ENCODE measurements at places on chromosomes 1 and 21. TPM values are rescaled to one million over a fixed set of nuclear protein-coding genes. Genes with fewer than 3 reads are reported as not detected.

Gene GPATCH3
- total RNA-seq: 43.2 TPM

Gene LRRC41
- total RNA-seq: 30.1 TPM

Gene FDPS
- total RNA-seq: 63.0 TPM

Gene COQ8A
- total RNA-seq: 30.7 TPM

Gene LCE2B
- not detected for total RNA-seq

Gene FRRS1
- total RNA-seq: 0.31 TPM

Gene RAB25
- 1.8 TPM for total RNA-seq

GRCh38 chr21:34884346-34884929 is 164.7 kb downstream of the RUNX1 start:
- no peak overlapping the region for H3K4me3 ChIP-seq
- no peaks in the 10 kb centered on the region for H3K27me3 ChIP-seq
- peaks cover 6% of the 10 kb centered on the region for H3K36me3 ChIP-seq

DNA sequence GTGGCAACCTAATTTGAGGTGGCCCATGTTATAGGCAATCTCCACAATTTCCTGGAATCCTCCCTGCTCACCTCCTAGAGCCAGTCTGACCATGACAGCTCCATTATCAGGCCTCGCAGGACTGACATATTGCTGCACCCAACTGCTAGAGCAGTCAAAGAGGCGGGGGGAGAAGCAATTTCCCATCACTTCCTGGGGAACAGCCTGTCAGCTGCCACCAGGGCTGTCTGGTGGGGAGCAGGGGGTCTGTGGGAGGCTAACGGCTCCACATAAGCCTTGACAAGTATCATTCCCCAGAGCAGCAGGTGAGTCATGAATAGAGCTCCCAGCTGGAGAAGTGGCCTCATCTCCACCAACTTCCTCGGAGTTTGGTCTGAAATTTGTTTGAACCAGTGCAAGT is 322.9 kb downstream of the MATN1 start:
- H3K27ac ChIP-seq: no peak overlapping the region
- H3K27me3 ChIP-seq: peaks cover 57% of the 10 kb centered on the region
- H3K36me3 ChIP-seq: peaks cover 3% of the 10 kb centered on the region
- peaks cover 3% of the 10 kb centered on the region for H3K4me1 ChIP-seq
- no peak for DNase-seq
- H3K4me3 ChIP-seq: no peak overlapping the region

GRCh38 chr1:201096041-201096461 is 16.2 kb downstream of the CACNA1S start:
- peaks cover 59% of the 10 kb centered on the region for H3K27me3 ChIP-seq
- H3K36me3 ChIP-seq: peaks cover 5% of the 10 kb centered on the region
- DNase-seq: no peak
- peaks cover 8% of the 10 kb centered on the region for H3K4me1 ChIP-seq
- H3K4me3 ChIP-seq: no peak overlapping the region

DNA sequence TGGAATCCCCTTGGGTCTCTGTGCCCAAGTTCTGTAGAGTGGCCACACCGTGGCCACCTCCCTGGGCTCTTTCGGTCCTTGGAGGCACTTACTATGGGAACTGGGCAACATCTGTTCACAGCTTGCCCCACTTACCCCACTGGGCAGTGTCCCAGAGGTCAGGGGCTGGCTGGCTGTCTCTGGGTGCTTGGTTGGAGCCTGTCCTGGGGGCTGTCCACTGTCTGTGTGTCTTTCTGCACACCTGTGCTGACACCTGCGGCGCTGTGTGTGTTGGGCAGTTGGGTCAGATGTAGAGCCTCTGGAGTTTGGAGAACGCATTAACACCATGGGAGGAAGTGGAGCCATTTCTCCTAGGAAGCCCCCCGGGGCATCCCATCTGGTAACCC is 1.3 kb upstream of the TMEM54 start:
- peak overlapping the region; percentile 63 for H3K4me3 ChIP-seq
- H3K27ac ChIP-seq: no peak overlapping the region
- H3K36me3 ChIP-seq: peaks cover 2% of the 10 kb centered on the region
- peaks cover 17% of the 10 kb centered on the region for H3K4me1 ChIP-seq

GRCh38 chr21:37435120-37435519 is 68.5 kb downstream of the DYRK1A start:
- H3K4me1 ChIP-seq: peaks cover 48% of the 10 kb centered on the region
- no peak overlapping the region for H3K4me3 ChIP-seq
- H3K36me3 ChIP-seq: no peaks in the 10 kb centered on the region
- no peak for DNase-seq

DNA sequence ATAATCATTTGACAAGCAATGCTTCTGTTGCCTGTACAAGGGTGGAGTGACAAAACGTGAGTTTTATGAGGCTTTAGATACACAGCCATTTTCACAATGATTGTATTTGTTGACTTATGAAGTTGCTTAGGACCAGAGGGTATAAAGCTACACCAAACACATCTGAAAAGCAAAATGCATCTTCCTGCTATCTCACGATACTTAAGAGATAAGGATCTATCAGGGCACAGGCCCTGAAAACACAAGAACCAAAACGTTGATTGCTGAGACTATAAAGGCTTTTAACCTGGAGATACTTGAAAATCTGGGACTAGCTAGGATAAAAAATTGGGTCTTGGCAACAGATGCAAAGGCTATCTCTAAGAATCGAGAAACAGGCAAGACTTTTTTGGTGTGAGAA is 115.7 kb downstream of the SLC5A9 start:
- H3K36me3 ChIP-seq: peaks cover 2% of the 10 kb centered on the region
- DNase-seq: no peak
- no peak overlapping the region for H3K27ac ChIP-seq
- no peak overlapping the region for H3K4me3 ChIP-seq
- H3K4me1 ChIP-seq: no peaks in the 10 kb centered on the region
- H3K27me3 ChIP-seq: no peaks in the 10 kb centered on the region

DNA sequence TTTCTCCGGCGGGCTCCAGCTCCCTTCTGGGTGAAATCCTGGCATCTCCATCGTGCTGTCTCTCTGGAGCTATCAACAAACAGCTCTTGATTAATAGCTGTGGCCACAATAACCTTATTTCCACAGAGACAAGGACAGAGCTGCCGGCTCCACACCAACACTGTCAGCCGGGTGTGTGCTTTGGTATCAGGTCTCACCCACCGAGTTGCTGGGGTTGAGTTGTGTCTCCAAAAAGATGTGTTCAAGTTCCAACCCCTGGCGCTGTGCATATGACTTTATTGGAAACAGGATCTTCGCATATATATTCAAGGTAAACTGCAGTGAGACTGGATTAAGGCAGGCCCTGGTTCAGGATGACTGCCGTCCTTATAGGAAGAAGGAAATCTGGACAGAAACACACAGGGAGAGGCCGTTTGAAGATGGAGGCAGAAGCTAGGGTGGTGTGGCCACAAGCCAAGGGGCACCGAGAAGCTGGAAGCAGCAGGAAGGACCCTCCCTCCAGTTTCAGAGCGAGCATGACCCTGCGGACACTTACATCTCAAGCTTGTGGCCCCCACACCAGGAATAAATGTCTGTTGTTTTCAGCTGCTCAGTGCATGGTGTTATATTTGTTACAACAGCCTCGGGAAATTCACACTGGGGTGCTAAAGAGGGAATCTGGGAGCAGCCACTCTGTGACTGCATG is 88.4 kb upstream of the TMPRSS2 start:
- H3K27me3 ChIP-seq: peaks cover 43% of the 10 kb centered on the region
- no peak for DNase-seq
- no peak overlapping the region for H3K27ac ChIP-seq

GRCh38 chr1:118258975-118259374 is 73.9 kb upstream of the SPAG17 start:
- H3K36me3 ChIP-seq: no peaks in the 10 kb centered on the region
- no peak for DNase-seq
- no peak overlapping the region for H3K27ac ChIP-seq
- H3K4me3 ChIP-seq: no peak overlapping the region

GRCh38 chr1:94319319-94320102 is 82.1 kb upstream of the ARHGAP29 start:
- peaks cover 45% of the 10 kb centered on the region for H3K27me3 ChIP-seq
- H3K27ac ChIP-seq: no peak overlapping the region
- DNase-seq: no peak
- no peaks in the 10 kb centered on the region for H3K36me3 ChIP-seq
- no peaks in the 10 kb centered on the region for H3K4me1 ChIP-seq
- H3K4me3 ChIP-seq: no peak overlapping the region

- no peaks in the 10 kb centered on the region for H3K36me3 ChIP-seq
- no peak overlapping the region for H3K27ac ChIP-seq
- no peak overlapping the region for H3K4me3 ChIP-seq
- no peaks in the 10 kb centered on the region for H3K4me1 ChIP-seq
Measured at GRCh38 chr1:188615321-188615720, 1786.6 kb downstream of the PLA2G4A start.

DNA sequence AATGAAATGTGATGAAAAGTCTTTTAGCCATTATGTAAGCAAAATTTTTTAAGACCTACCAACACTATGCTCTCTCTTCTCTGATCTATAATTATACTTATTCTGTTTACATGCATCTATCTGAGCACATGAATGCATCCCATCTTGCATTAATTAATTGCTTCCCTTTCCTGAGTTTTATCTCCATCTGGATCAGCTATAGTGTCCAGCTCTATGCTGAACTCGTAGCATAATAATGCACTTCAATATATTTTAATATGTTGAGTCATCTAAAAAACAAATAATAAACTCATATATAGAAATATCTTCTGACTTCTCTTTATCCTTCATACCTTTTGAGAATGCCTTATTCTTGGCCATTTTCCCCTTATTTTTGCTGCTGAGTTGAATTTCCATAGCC is 1097.8 kb downstream of the TTLL7 start:
- H3K27ac ChIP-seq: no peak overlapping the region
- no peaks in the 10 kb centered on the region for H3K27me3 ChIP-seq
- no peak for DNase-seq
- no peaks in the 10 kb centered on the region for H3K36me3 ChIP-seq
- no peaks in the 10 kb centered on the region for H3K4me1 ChIP-seq

DNA sequence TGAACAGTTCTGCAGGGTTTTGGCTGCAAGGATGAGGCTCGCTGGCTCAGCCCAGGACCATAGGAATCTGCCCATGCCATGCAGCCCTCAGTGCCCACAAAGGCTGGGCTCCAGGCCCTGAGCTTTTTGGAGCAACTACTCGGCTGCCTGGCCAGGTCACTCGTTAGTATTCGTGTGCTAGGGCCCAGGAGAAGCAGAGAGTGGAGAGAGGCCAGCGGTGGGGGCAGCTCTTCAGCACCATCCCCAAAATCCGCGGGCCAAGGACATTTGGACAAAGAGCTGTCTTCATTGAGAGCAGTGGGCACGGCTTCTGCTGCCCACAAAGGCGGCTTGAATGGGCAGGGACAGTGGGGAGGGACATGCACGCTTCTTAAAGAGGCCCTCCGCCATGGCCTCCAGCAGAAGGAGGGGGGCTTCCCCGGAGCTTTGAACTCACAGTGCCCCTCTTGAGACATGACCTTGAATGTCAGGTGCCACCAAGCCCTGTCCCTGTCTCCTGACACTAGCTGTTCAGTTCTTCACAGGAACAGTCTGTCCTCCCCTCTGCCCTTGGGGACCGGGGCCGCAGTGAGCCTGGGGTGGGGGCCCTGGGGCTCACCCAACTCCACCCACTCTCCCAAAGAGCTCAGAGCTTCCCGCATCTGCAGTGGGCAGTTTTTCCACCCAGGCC is 106.1 kb upstream of the ARHGEF16 start:
- no peak overlapping the region for H3K27ac ChIP-seq
- H3K4me3 ChIP-seq: no peak overlapping the region
- peaks cover 6% of the 10 kb centered on the region for H3K27me3 ChIP-seq
- peaks cover 2% of the 10 kb centered on the region for H3K36me3 ChIP-seq
- DNase-seq: no peak

GRCh38 chr1:82086739-82087138 is 286.0 kb downstream of the ADGRL2 start:
- H3K4me1 ChIP-seq: no peaks in the 10 kb centered on the region
- H3K27me3 ChIP-seq: no peaks in the 10 kb centered on the region
- no peak overlapping the region for H3K4me3 ChIP-seq
- H3K27ac ChIP-seq: no peak overlapping the region

DNA sequence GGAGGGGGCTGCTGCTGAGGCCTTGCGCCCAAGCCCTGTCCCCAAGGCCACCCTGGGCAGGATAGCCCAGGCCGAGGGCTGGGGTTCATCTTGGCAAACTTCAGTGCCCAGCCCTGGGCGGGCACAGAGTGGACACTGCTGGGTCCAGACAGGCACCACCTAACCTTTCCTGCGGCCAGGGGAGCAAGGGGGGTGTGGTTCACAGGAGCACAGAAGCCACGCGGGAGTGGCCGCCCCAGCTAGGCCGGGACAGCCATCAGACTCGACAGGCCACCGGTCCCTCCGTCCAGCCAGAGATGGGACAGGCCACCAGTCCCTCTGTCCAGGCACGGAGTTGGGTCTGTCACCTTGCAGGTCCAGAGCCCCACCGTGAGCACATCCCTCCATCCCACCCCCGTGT is 28.9 kb downstream of the ARHGEF16 start:
- no peak for DNase-seq
- H3K36me3 ChIP-seq: no peaks in the 10 kb centered on the region
- no peak overlapping the region for H3K27ac ChIP-seq
- H3K27me3 ChIP-seq: no peaks in the 10 kb centered on the region
- no peak overlapping the region for H3K4me3 ChIP-seq

GRCh38 chr1:154416471-154417337 is 11.6 kb downstream of the IL6R start:
- peaks cover 57% of the 10 kb centered on the region for H3K4me1 ChIP-seq
- H3K27ac ChIP-seq: peak overlapping the region; percentile 98
- no peak for DNase-seq

- DNase-seq: no peak
- H3K27ac ChIP-seq: no peak overlapping the region
- H3K36me3 ChIP-seq: peaks cover 8% of the 10 kb centered on the region
- no peak overlapping the region for H3K4me3 ChIP-seq
Measured at GRCh38 chr1:41856944-41857285, 61.8 kb downstream of the HIVEP3 start.

DNA sequence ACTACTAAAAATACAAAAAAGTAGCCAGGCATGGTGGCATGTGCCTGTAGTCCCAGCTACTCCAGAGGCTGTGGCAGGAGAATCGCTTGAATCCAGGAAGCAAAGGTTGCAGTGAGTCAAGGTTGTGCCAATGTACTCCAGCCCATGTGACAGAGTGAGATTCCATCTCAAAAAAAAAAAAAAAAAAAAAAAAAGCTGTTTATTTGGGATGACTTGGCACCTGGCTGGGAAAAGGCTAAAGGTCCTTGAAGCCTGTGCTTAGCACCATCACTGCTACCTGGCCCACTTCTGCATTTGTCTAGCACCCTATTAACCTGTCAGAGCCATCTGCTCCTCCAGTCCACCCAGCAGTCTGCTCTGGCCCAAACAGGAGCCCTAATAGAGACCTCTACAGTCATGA is 25.0 kb downstream of the PRDX6 start:
- no peak overlapping the region for H3K4me3 ChIP-seq
- no peak for DNase-seq
- peaks cover 9% of the 10 kb centered on the region for H3K27me3 ChIP-seq
- H3K36me3 ChIP-seq: no peaks in the 10 kb centered on the region

GRCh38 chr1:182392050-182393028 is 749 bp upstream of the GLUL start:
- peak overlapping the region; percentile 14 for H3K27ac ChIP-seq
- H3K4me3 ChIP-seq: peak overlapping the region; percentile 98
- no peaks in the 10 kb centered on the region for H3K27me3 ChIP-seq

Data from T-helper 17 cell (primary cell).